ENCODE measurements at places on chromosomes 5 and 9.
A peak's percentile ranks its signal among the peaks of the same experiment; 100 is the strongest.

- no peak for DNase-seq
Observed at GRCh38 chr5:6188344-6188743, 190.0 kb downstream of the MED10 start.

DNA sequence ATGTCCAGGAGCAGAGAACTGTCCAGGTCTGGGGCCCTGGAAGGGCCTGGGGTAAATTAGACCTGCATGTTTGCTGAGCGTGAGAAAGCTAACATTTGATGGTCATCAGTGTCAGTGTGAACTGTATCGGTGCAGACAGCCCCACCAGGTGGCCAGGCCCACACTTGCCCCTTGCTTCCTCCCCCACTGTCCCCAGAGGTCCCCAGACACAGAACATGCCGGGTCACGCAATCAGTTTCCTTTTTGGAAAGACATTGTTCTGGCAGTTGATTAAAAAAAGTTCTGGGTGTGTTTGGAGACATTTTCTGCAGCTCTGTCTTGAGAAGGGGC is 1.5 kb downstream of the NKD2 start:
- no peak for DNase-seq

DNA sequence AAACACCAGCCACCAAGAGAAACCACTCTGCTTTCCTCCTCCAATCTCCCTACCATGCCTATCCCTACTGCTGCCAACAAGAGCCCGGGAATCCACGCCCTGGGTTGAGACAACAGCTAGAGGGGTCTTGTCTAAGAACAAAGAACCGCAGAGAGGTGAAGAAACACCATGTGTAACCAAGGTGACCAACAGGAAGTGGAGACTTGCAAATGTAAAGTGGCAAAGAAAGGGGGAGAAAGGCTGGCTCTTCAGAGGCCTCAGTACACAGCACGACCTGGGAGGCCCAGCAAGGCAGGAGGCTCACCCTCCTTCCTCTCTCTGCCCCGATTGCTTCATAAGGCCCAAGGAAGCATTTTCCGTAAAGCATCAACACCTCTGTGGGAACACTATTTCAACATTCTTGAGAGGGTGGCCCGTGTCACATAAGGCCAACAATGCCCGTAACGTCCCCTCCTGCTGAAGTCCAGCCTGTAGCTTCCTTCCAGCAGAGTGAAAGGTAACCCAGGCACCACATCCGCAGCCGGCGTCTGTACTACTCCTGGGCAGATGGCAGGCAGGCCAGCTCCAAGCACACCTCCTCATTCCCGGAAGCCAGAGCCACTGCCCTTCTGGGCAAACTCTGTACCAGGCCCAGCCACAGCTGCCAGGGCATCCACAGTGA is 18.3 kb downstream of the CCNJL start:
- no peak for DNase-seq

DNA sequence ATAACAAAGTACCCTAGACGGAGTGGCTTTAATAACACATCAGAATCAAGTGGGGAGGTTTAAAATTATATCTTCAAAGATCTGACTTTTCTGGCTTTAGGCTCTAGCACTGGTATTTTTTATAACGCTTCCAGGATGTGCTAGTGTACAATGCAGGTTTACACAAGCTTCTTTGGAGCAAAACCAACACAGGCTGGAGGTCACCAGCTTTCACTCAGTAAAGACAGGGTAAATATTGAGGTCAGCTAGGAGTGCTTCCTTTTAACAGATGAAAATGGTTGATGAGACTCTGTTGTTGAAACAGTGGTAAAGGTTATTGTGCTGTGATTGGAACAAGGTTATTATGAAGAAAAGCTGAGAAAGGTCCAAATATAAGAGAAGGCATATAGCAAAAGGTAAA is 414.2 kb downstream of the TAF11L14 start:
- no peak for DNase-seq

GRCh38 chr5:159345861-159346260 is 15.6 kb upstream of the IL12B start:
- no peak for DNase-seq

DNA sequence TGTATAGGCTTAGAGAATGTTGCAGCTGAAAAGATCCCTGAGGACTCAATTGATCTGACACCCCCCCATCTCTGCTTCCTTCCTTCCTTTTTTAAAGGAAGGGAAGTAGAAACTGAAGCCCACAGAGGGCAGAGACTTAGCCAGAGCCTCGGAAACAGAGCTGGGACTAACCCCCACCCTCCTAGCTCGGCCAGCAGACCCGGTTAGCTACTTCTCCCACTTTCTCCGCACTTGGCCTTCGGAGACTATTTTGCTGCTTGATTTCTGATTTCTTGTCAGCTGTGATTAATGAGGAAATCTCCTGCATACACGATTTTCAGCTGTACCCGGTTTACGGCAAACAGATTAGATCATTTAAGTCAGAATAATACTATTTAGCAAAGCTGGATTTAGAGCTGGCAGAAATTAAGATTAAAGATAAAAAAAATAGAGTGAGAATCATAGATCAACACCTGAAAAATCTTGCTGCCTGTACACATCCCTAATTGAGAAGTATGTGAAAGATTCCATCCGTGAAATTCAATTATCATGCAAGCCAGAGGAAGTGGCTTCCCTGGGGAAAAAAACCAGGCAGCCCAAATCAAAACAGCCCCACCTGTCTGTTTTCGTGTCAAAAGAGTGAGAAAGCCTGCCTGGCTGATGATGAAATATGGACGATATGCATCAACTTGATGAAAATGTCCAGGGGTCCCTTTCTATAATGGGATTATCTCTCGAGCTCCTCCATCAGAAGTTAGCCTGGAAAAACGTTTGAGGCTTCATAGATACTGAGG is 159.5 kb upstream of the SHB start:
- no peak for DNase-seq

GRCh38 chr9:127970401-127971313 is 10.1 kb downstream of the EEIG1 start:
- DNase-seq = peak; percentile 56

- no peak for DNase-seq
Observed at GRCh38 chr9:16729651-16730050, 140.8 kb downstream of the BNC2 start.

GRCh38 chr5:33148076-33148513 is 292.7 kb upstream of the TARS1 start:
- DNase-seq = no peak

DNA sequence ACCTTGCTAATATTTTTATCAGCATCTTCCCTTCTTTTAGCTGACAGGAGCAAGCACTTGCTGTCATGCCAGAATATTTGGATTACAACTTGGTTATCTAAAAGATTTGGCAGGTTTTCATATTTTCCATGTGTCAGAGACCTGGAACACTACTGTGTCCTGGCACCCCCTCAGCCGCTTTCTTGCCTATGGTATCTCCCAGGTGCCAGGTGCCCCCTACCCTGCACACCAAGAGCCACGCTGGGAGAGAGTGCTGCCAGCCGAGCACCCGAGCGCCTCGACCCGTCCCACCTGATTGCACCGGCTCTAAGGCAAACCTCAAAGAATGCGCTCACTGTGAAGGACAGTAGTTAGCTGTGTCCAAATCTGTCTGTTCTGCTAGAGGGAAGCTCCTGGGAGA is 84.8 kb downstream of the GTF3C4 start:
- DNase-seq = no peak

GRCh38 chr5:179416114-179416822 is 71.0 kb upstream of the ADAMTS2 start:
- no peak for DNase-seq

- DNase-seq = no peak
Observed at GRCh38 chr9:77156646-77157371, 20.5 kb upstream of the VPS13A start.

DNA sequence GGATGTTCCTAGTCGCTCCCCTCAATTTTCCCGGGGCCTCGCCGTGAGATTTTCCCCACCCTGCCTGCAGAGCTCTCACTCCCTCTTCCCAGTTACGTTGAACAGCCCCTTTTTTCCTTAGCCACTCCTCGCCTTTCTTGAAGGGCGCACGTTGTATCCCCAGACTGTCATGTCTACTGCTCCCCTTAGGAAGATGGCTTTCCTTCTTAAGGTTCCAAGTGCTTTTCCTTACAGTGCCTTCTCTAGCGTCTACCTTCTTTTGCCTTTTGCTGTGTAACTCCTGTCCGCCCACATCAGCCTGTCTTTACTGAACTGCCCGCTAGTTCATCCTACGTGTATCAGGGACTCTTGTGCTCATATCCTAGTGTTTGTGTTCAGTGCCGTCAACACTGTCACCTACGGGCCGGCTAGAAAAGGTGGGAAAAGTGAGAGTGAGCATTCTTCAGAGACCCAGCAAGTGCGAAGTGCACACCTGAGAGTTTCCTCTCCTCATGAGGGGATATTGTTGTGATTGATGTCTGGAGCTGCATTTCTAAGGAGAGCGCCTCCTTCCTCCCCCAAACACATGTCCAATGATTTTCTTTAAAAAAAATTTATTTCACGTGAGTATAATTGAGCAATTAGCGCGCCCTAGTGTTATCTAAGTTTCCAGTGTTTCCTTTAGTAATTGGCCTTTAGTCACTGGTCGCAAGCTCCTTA is 764 bp downstream of the CAMLG start:
- DNase-seq = peak; percentile 6

DNA sequence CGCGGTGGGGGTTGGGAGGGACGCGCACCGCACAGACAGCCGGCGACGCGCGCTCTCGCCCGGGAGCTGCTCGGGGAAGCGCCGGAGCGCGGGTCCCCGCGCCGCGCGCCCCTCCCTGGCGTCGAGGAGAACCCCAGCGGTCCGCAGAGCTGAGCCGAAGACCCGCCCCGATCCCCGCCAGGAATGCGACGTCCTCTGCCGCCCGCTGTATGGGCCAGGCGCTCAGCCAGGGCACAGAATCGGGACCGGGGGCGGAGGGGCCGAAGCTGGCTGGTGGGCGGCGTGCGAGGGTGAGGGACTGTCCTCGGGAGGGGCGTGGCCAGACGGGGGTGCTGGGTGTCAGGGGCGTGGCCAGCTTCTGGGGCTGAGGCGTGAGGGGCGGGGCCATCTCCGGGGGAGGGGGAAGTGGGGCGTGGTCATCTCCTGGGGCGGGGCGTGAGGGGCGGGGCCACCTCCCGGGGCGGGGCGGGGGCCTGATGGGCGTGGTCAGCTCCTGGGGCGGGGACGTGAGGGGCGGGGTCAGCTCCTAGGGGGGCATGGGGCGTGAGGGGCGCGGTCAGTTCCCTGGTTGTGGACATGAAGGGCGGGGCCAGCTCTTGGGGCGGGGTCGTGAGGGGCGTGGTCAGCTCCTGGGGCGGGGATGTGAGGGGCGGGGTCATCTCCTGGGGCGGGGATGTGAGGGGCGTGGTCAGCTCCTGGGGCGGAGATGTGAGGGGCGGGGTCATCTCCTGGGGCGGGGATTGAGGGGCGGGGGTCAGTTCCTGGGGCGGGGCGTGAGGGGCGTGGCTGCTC is 965 bp downstream of the PTGDS start:
- peak; percentile 71 for DNase-seq

GRCh38 chr5:65818592-65818991 is 96.6 kb downstream of the NLN start:
- DNase-seq = no peak

All from T follicular helper cell (primary cell).